ENCODE measurements at places on chromosomes 4 and X.

GRCh38 chrX:12825801-12826200, 34.6 kb downstream of the PRPS2 start:
- DNase-seq = peak; percentile 32

DNA sequence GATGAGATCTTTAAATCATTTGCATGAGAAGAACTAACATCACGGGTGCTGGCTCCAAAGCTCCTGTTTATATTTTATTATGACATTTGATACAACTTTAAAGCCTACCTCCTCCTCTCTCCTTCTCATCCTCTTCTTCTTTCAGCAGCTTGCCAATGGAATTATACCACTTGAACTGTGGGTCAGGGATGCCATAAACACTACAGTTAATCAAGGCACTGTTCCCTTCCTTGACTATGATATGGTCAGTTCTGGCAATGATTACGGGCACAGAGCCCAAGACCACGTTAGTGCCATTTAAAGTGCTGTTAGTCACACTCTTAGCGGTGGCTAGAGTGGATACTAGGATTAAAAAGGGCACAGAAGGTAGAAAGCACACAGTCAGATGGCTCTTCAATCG, 20.7 kb downstream of the MFAP3L start:
- no peak for DNase-seq

- DNase-seq = peak; percentile 32
Observed at GRCh38 chr4:182604953-182605352, 312.2 kb downstream of the DCTD start.

DNA sequence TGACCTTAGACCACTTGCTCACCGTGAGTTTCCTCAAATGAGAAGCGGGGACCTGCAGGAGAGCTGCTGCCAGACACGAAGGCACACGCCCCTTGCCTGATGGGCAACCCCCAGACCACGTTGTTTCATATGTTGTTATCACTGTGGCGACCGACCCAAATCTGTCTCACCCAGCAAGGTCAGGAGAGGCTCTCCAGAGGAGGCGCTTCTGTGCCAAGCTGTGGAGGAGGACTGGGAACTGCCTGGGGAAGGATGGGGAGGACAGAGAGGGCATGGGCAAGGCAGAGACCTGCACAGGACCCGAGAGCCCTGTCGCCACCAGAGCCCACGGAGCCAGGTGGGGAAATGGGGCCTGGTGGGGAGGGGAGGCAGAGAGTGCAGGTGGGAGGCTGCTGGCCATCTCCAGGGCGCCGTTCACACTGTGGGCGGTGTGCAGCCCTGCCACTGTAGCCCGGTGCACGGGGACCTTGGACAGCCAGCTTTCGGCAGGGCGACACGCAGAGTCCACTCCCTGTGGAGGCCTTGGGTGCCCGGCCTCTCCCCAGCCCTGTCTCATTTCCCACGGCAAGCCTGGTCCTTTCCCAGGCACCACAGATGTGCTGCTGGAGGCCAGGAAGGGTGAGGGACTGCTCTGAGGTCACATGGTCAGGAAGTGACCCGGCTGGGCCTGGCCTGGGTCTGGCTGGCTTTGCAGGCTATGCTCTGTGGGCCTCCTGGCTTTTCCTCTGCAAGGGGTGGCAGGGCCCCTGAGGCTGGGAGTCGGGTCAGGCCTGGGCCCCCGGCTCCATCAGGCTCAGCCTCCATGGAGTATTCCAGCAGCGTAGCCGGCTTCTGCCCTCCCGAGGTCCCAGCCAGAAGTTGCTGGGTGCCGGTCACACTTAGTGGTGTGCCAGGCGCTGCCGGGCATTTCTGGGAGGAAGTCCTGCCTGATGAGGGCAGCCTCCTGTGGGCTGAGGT, 3.2 kb downstream of the HTRA3 start:
- DNase-seq = no peak

- DNase-seq = no peak
Observed at GRCh38 chr4:144645102-144645630, 790 bp upstream of the HHIP start.

GRCh38 chr4:41364876-41365275, 108.1 kb downstream of the UCHL1 start:
- DNase-seq = no peak

GRCh38 chr4:2462992-2463762, 5.7 kb upstream of the RNF4 start:
- no peak for DNase-seq

DNA sequence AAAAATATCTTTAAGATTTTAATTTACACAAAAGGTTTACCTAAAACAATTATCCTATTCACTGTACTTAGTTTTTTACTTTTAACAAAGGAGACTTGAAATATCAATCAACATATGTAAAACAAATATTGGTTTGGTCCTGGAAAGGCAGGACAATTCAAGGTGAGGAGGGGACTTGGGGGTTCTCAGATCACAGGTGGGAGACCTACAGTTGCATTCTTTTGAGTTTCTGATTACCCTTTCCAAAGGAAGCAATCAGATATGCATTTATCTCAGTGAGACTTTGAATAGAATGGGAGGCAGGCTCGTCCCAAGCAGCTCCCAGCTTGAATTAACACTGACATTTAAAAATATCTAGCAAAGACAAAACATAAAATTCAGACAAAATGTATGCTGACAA, 1917.3 kb downstream of the C4orf33 start:
- DNase-seq = no peak

- DNase-seq = peak; percentile 28
Observed at GRCh38 chr4:174156239-174156826, 127.1 kb downstream of the FBXO8 start.

GRCh38 chrX:103513476-103514108, 5.7 kb downstream of the RAB40A start:
- DNase-seq = no peak

DNA sequence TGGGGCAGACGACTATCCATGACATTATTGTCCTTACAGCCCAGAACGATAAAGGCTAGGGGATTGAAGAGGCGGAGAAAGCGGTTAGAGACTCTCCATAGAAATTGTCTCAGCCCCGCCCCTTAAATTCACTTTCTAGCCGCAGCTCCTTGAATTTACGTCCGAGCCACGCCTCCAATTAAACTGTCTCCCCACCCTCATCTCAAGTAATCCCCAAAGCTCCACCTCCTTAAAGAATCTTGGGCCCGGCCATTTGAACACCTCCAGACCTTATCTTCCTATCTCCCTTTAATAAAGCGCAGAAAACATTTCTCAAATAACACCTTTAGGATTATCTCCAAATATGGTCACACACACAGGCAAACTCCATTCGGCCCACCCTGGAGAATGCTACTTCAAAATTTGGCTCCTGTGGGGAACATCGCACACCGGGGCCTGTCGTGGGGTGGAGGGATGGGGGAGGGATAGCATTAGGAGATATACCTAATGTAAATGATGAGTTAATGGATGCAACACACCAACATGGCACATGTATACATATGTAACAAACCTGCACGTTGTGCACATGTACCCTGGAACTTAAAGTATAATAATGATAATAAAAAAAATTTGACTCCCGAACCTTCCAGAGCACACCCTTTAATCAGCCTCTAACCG, 7.2 kb upstream of the MAGIX start:
- DNase-seq = peak; percentile 72

GRCh38 chr4:109052821-109053220, 249.6 kb downstream of the COL25A1 start:
- no peak for DNase-seq

- DNase-seq = peak; percentile 24
Observed at GRCh38 chr4:138686106-138686835, 329.3 kb upstream of the NOCT start.

DNA sequence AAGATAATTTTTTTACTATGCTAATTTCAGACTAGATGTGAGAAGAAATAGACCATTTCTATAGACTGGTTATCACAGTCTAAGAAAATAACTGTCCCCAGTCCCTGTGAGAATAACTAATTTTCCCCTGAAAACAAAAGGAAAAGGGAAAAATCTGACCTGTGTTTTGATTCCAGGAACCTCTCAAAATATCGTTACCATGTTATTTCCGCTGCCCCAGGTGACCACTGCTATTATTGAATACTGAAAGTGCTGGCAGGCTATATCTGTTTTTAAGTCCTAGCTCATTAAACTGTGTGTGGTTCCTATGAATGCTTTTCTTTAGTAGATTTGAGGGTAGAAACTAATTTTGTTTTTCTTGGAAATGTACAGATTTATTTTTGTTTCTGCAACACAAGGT, 83.6 kb downstream of the GAB1 start:
- DNase-seq = no peak

DNA sequence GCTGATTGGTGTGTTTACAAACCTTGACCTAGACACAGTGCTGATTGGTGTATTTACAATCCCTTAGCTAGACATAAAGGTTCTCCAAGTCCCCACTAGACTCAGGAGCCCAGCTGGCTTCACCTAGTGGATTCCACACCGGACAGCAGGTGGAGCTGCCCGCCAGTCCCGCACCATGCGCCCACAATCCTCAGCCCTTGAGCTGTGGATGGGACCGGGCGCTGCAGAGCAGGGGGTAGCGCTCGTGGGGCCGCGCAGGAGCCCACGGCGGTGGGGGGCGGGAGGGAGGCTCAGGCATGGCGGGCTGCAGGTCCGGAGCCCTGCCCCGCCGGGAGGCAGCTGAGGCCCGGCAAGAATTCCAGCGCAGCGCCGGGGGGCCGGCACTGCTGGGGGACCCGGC, 30.7 kb downstream of the MEPE start:
- DNase-seq = no peak

- DNase-seq = peak; percentile 68
Observed at GRCh38 chrX:115029869-115030570, 12.6 kb upstream of the IL13RA2 start.

DNA sequence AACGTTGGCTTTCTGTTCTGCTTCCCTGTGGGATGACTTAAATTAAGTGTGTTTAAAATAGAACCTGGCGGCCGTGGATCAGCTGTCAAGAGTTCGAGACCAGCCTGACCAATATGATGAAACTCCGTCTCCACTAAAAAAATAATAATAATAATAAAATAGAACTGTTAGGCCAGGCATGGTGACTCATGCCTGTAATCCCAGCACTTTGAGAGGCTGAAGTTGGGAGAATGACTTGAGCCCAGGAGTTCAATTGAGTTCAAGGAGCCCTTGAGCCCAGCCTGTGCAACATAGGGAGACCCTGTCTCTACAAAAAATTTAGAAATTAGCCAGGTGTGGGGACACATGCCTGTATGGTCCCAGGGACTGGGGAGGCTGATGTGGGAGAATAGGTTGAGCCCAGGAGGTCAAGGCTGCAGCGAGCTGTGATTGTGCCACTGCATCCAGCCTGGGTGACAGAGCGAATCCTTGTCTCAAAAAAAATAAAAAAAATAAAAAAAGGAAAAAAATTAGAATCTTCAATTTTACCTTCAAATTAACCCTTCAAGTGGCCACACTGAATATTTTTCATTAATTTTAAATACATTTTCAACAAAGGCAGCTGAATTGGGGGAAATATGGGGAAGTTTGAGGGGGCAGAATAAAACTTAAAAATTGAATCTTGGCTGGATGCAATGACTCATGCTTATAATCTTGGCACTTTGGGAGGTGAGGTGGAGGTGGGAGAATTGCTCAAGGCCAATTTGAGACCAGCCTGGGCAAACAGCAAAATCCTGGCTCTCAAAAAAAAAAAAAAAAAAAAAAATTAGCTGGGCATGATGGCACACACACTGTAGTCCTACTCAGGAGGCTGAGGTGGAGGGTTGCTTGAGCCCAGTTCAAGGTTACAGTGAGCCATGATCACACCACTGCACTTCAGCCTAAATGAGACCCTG, 31.8 kb upstream of the HSD17B13 start:
- DNase-seq = peak; percentile 32

DNA sequence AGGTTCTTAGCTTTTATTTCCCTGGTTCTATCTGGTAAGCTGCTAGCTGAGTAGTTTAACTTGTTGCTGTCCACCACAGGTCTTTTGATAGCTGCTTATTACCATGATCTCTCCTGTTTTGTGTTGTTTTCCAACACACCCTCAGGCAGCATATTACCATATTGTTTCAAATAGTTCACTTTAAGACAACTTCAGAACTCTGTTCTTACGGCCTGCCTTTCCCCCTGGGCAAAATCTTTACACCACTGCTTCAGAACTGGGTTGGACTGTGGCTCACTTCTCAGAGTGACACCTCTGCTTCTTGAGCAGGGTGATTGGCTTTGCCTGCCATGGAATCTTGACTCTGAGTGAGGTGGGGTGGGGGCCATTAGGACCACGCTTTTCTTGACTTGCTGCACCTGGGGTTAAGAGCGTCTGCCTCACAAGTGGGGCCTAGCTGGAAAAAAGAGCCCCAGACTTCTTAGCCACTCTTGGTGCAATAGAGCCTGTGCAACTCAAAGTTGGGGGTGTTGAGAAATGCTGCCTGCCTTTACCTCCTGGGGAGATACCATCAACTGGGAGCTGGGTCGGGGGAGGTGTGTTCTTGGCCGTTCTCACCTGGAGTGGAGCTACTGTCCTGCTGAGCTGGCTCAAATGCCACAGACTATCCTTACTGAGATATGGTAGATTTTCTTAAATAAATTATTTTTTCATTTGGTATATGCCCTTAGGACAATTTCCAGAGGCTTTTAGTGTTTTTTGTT, 23.4 kb downstream of the USP9X start:
- no peak for DNase-seq

DNA sequence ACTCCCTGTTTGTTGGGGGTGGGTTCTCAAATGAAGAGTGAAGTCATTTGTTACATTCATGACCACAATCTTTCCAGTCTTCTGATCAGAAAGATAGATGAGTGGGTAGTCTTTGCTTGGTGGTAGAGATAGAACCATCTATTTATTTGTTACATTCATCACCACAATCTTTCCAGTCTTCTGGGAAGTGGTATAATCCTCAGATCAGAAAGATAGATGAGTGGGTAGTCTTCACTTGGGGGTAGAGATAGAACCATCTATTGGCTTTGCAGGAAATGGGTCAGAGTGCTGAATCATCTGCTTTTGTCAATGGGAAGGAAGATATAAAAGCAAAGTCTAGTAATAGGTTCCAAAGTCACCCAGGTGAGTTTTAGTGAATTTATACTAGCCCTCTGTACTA, 64.2 kb upstream of the EPGN start:
- no peak for DNase-seq

DNA sequence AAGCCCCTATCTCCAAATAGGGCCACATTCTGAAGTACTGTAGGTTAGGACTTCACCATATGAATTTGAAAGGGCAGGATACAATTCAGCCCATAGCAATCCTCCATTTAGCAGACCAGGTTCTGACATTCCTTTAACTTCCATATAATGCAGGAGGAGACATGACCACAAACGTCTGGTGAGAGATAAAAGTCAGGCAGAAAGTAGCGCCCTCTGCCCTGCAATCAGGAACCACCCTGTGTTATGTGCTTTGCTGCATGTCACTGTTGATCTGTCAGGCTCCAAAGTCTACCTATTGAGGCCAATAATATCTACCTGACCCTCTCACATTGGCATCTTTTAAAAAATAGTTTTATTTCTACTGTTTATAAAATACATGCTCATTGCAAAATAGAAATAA, 30.2 kb upstream of the SEPSECS start:
- no peak for DNase-seq

GRCh38 chr4:26407476-26407875, 82.8 kb downstream of the CCKAR start:
- peak; percentile 57 for DNase-seq
